SJSA1 (cell line): ENCODE measurements at places on chromosomes 1 and 21. TPM values are rescaled to one million over a fixed set of nuclear protein-coding genes. Genes with fewer than 3 reads are reported as not detected.

DNA sequence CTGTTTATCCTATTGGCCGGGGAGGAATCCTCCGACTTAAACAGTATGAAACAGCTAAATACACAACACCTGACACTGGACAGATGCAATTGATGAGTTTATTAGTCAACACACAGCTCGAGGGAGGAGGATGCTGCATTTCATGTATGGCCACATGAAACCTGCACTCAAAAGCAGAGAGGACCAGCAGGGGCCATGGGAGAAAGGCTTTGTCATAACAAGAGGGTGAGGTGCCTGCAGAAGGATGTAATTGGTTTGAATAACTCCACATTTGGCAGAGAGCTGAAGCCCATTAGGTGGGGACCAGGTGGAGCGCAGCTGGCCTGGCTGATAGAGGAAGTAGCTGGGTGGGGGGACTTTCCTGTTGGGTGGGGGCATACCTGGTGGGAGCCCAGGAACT is 599.1 kb downstream of the PTPRU start:
- no peak overlapping the region for H3K27ac ChIP-seq
- no peaks in the 10 kb centered on the region for H3K4me1 ChIP-seq
- no peaks in the 10 kb centered on the region for H3K36me3 ChIP-seq
- peaks cover 3% of the 10 kb centered on the region; the same call in 1 of the 2 replicates for H3K27me3 ChIP-seq

DNA sequence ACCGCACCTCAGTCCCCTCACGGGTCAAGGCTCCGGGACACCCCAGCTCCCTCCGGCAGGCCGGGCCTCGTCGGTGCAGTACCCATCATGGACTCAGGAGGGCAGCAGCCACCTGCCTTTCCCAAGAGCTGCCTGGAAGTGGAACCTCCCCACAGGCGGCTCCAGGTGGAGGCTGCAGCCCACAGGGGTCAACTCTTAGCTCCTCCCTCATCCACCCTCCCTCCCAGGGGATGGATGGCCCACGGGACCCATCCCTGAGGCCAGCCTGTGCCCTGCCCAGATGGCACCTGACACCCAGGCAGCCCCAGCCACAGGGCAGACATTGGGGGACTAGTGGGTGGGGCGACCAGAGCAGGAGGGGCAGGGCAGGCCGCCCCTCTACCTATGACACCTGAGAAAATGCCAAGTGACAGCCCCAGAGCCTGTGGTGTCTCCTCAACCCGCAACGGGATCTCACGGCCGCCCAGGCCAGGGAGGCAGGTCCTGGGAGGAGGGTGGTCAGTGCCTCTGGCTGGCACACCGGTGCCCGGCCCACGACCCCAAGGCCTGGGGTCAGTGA is 1.2 kb upstream of the ARHGEF16 start:
- H3K4me1 ChIP-seq: peaks cover 26% of the 10 kb centered on the region
- DNase-seq: peak; percentile 72
- no peaks in the 10 kb centered on the region for H3K36me3 ChIP-seq
- peaks cover 8% of the 10 kb centered on the region for H3K27me3 ChIP-seq
- no peak overlapping the region for H3K27ac ChIP-seq

DNA sequence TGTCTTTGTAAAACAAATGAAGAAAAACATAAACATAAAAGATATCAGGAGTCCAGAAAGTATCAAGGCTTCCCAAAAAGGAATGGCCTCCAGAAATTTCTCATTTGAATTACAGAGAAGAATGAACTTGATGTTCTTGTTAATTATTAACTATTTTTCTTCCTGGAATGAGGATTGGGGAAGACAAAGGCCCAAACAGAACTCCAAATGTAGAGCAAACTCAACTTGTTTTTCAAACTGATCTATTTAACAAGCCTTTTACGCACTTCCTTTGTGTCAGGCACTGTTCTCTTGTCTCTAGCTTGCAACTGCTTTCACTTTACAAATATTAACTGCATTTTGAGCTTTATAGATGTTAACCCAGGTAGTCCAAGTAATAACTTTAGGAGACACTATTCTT is 45.5 kb downstream of the LAMC2 start:
- H3K36me3 ChIP-seq: no peaks in the 10 kb centered on the region
- no peaks in the 10 kb centered on the region for H3K27me3 ChIP-seq
- DNase-seq: no peak
- H3K4me1 ChIP-seq: peaks cover 14% of the 10 kb centered on the region

DNA sequence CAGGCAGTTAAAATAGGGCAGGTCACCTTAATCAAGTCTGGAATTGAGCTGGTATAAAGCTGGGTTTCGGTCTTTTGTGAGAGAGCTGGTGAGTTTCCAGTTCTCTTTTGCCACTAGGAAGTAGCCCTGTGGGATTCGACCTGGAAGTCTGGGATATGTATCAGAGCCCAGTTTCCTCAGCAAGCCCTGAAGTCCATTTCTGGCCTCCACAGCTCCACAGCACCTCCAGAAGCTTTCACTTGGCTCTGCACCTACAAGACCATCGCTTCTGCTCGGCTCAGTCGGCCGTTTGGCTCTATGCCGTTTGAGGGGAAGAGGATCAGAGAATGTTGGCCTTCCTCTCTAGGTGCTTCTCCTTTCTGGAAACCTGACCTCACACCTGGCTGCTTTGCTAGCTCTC is 148.0 kb downstream of the GALNT2 start:
- no peak for DNase-seq
- H3K27ac ChIP-seq: no peak overlapping the region
- H3K4me1 ChIP-seq: peaks cover 14% of the 10 kb centered on the region
- no peaks in the 10 kb centered on the region for H3K36me3 ChIP-seq
- H3K4me3 ChIP-seq: no peak overlapping the region

DNA sequence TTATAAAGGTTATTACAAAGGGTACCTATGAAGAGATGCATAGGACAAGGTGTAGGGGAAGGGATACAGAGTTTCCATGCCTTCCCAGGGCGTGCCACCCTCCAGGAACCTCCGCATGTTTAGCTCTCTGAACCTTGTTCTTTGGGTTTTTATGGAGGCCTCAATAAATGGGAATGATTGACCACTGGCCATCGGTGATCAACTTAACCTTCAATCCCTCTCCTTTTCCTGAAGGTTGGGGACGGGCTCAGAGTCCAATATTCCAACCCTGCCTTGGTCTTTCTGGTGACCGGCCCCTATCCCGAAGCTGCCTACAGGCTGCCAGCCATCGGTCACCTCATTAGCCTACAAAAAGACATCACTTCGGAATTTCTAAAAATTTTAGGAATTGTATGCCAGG is 11.7 kb downstream of the CD244 start:
- H3K27me3 ChIP-seq: no peaks in the 10 kb centered on the region; the same call in 1 of the 2 replicates
- no peak for DNase-seq
- H3K4me3 ChIP-seq: no peak overlapping the region
- H3K36me3 ChIP-seq: no peaks in the 10 kb centered on the region
- H3K4me1 ChIP-seq: no peaks in the 10 kb centered on the region

GRCh38 chr1:91513160-91513559 is 12.5 kb downstream of the CDC7 start:
- H3K4me3 ChIP-seq: no peak overlapping the region
- DNase-seq: no peak
- peaks cover 39% of the 10 kb centered on the region for H3K36me3 ChIP-seq
- H3K27ac ChIP-seq: no peak overlapping the region
- H3K27me3 ChIP-seq: no peaks in the 10 kb centered on the region

- no peaks in the 10 kb centered on the region for H3K4me1 ChIP-seq
- no peaks in the 10 kb centered on the region for H3K27me3 ChIP-seq
- no peak overlapping the region for H3K27ac ChIP-seq
- no peak for DNase-seq
These were observed 25.2 kb downstream of the NKAIN1 start for GRCh38 chr1:31214316-31215064.

GRCh38 chr1:40848530-40849189 is 13.5 kb downstream of the CITED4 start:
- no peaks in the 10 kb centered on the region for H3K27me3 ChIP-seq
- no peak overlapping the region for H3K27ac ChIP-seq
- no peaks in the 10 kb centered on the region for H3K4me1 ChIP-seq

DNA sequence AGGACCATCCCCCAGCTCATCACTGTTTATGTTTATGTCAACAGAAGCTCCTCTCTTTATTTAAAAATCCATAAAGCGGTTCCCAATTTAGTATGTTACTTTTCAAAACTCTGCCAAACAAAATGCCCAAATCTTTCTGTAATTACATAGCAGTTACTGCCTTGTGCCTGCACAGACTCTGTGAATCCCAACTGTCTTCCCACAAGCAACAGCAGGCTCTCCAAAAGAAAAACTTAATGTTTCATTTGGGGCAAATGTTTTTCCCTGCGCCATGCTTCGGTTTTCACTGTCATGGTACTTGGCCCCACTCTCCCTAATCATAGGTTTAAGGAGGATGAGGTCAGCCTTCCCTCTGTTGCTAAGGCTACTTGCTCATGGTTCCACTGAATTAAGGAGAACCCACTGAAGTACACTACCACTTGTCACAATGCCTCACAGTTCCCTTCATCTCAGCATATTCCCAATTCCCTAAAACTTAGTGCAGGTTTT is 4.6 kb downstream of the COLGALT2 start:
- H3K27me3 ChIP-seq: no peaks in the 10 kb centered on the region
- peaks cover 7% of the 10 kb centered on the region; the same call in 1 of the 2 replicates for H3K36me3 ChIP-seq
- peaks cover 22% of the 10 kb centered on the region for H3K4me1 ChIP-seq
- no peak for DNase-seq

DNA sequence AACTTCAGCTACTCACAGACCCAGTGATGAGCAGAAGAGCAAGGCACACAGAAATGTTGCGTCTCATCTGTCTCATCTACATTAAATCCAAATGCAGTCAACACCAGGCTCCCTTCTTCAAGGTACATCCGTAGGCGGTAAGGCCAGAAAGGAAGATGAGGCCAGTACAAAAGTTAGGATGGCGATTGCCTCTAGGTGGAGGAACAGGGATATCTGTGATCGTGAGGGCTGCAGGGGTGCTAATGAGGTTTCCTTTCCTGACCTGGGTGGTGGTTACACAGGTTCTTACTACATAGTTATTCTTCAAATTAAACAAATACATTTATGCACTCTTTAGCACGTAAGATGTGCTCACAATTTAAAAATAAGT is 1.4 kb upstream of the MYBPH start:
- no peak overlapping the region for H3K27ac ChIP-seq
- H3K4me3 ChIP-seq: no peak overlapping the region
- no peak for DNase-seq
- H3K27me3 ChIP-seq: no peaks in the 10 kb centered on the region; the same call in 1 of the 2 replicates
- peaks cover 8% of the 10 kb centered on the region for H3K4me1 ChIP-seq
- H3K36me3 ChIP-seq: no peaks in the 10 kb centered on the region

- no peaks in the 10 kb centered on the region for H3K27me3 ChIP-seq
- H3K4me3 ChIP-seq: no peak overlapping the region
- no peak overlapping the region for H3K27ac ChIP-seq
- no peaks in the 10 kb centered on the region for H3K36me3 ChIP-seq
These were observed 411.8 kb upstream of the DAB1 start for GRCh38 chr1:57835620-57836019.

DNA sequence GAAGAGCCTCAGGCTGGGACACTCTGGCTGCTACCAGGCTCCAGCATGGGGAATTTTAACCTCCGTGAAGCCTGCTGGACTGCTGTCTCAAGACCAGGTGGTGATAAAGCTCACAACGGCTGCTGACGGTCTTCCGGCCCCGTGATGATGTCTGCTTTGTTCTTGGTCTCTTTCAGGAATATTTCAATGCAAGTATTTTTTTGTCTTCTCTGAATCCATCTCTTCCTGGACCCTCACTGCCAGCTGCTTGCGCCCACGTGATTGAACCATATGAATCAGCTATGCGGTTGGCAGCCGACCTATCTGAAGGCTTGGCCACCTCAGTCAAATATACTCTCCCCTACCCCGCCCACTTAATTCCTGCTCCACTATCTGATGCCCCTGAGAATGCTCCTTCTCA is 14.6 kb upstream of the SLC6A17 start:
- H3K36me3 ChIP-seq: no peaks in the 10 kb centered on the region
- no peak overlapping the region for H3K27ac ChIP-seq
- DNase-seq: no peak
- peaks cover 16% of the 10 kb centered on the region; the same call in 1 of the 2 replicates for H3K27me3 ChIP-seq
- H3K4me1 ChIP-seq: peaks cover 15% of the 10 kb centered on the region

GRCh38 chr1:32771561-32772280 is 45.4 kb downstream of the YARS1 start:
- DNase-seq: no peak
- peaks cover 87% of the 10 kb centered on the region for H3K36me3 ChIP-seq
- no peak overlapping the region for H3K27ac ChIP-seq
- H3K4me3 ChIP-seq: no peak overlapping the region
- peaks cover 59% of the 10 kb centered on the region for H3K4me1 ChIP-seq

- H3K27ac ChIP-seq: no peak overlapping the region
- H3K36me3 ChIP-seq: no peaks in the 10 kb centered on the region
- no peak overlapping the region for H3K4me3 ChIP-seq
- H3K27me3 ChIP-seq: no peaks in the 10 kb centered on the region
These were observed 290.1 kb downstream of the PLPP3 start for GRCh38 chr1:56289260-56289659.

DNA sequence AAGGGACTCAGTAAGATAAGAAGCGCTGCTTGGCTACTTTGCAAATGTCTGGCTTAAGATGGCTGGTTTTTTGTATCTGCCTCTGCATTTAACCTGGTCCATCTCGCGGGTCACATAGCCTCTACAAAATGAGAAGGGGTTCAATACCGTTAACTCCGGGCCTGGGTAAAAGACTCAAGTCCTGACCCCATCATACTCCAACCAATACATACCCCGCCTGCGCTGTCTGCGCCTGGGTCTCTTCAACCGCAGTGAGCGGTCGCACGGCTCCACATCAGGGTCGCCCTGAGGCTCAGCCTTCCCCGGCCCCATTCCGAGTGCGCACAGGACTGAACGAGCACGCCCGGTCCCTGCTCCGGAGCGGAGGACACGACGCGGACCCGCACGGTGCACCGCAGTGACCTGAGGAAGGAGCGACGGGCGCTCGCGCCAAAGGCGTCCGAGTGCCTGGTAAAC is 558 bp upstream of the PGD start:
- DNase-seq: no peak
- no peak overlapping the region for H3K27ac ChIP-seq
- H3K27me3 ChIP-seq: no peaks in the 10 kb centered on the region
- H3K36me3 ChIP-seq: peaks cover 12% of the 10 kb centered on the region
- H3K4me3 ChIP-seq: peak overlapping the region; percentile 69

GRCh38 chr1:45008516-45008915 is 2.6 kb downstream of the HECTD3 start:
- no peaks in the 10 kb centered on the region for H3K27me3 ChIP-seq
- H3K4me1 ChIP-seq: peaks cover 26% of the 10 kb centered on the region
- H3K27ac ChIP-seq: no peak overlapping the region

DNA sequence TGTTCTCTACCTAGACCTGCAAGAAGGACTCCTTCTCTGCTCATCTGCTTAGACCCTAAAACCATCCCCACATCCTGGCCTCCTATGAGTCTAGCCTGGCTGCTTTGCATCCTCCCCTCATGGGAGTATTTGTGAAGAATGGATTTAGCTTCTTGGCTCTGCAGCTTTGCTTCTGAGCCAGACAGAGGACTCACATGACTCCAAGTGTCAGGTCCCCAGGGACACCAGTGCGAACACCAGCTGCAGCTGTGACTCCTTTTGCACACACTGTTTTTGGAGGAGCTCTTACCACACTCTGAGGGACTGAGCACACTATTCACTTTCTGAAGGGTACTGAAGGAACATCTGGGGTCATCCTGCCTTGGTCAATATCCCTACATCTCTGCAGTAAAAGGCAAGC is 131.8 kb upstream of the SGIP1 start:
- H3K27me3 ChIP-seq: no peaks in the 10 kb centered on the region
- no peaks in the 10 kb centered on the region for H3K36me3 ChIP-seq
- H3K27ac ChIP-seq: no peak overlapping the region
- H3K4me3 ChIP-seq: no peak overlapping the region

LCE3E gene
- not detected in 2 replicates for total RNA-seq

DSTYK gene
- total RNA-seq: 8.3 and 10.2 TPM in 2 replicates

OR2T29 gene
- not detected in 2 replicates for total RNA-seq

PPIAL4G gene
- not detected in 2 replicates for total RNA-seq

XKR8 gene
- 2.9 and 4.9 TPM in 2 replicates for total RNA-seq

PTGS2 gene
- total RNA-seq: 0.13 TPM in 1 of 2 replicates, not detected in the other

PLCH2 gene
- 0.24 TPM in 1 of 2 replicates, not detected in the other for total RNA-seq

TMEM222 gene
- 26.7 and 39.3 TPM in 2 replicates for total RNA-seq

LORICRIN gene
- not detected in 2 replicates for total RNA-seq

CD1D gene
- total RNA-seq: not detected in 2 replicates

TOR1AIP1 gene
- 33.0 and 50.6 TPM in 2 replicates for total RNA-seq

CFHR1 gene
- not detected in 2 replicates for total RNA-seq

GJC2 gene
- 2.0 and 2.3 TPM in 2 replicates for total RNA-seq

GBP3 gene
- 31.0 and 37.2 TPM in 2 replicates for total RNA-seq
